ENCODE measurements at places on chromosomes 13 and 19.

DNA sequence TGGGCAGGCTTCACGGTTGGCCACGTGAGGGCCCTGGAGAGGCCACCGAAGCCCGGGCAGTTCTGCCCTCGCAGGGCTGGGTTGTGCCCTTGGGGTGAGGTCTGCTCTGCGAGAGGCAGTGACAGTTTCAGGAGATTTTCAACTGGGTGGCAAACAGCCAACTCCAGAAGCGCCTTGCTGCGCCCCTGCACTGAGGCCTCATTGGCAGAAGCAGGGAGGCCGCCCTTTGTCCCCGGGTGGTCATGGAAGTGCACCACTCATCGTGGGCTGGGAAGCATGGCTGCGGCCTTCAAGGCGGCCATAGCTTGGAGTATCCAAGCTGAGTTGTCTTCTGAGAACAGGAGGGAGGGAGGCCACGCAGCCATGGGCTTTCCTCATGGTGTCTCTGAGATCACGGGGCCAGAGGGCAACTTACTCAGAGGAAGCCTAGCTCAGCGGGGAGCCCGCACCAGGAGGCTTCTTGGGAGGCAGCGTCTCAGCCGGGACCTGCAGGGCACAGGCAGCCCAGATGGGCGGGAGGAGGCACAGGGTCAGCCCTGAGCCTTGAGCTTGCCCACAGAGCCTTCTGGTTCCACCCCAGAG lies 14.8 kb downstream of the PLEKHJ1 start:
- peak; percentile 6 for DNase-seq

DNA sequence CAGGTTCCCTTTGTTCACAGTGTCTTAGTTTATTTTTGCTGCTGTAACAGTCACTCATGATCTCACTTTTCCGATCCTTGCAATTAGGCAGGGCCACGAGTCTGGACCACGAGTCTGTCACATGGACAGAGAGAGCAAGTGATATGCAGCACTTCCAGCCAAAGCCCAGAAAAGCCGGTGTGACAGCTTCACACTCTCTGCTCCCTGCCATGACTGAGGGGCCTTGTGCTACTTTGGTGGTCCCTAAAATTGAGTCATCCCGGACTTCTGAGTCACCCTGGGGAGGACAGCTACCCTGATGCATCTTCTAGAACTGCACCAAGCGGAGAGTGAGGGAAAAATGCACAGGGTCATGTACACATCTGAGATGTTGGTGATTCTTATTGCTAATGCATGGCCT lies 179.6 kb downstream of the EFNB2 start:
- DNase-seq = no peak

- no peak for DNase-seq
Observed at GRCh38 chr19:5291588-5292193, 48.9 kb downstream of the PTPRS start.

GRCh38 chr13:101767131-101767530 lies 314.7 kb downstream of the ITGBL1 start:
- DNase-seq = no peak

- no peak for DNase-seq
Observed at GRCh38 chr19:46461537-46461936, 9.8 kb downstream of the PNMA8A start.

- DNase-seq = no peak
Observed at GRCh38 chr19:42206871-42207755, 10.4 kb downstream of the DEDD2 start.

DNA sequence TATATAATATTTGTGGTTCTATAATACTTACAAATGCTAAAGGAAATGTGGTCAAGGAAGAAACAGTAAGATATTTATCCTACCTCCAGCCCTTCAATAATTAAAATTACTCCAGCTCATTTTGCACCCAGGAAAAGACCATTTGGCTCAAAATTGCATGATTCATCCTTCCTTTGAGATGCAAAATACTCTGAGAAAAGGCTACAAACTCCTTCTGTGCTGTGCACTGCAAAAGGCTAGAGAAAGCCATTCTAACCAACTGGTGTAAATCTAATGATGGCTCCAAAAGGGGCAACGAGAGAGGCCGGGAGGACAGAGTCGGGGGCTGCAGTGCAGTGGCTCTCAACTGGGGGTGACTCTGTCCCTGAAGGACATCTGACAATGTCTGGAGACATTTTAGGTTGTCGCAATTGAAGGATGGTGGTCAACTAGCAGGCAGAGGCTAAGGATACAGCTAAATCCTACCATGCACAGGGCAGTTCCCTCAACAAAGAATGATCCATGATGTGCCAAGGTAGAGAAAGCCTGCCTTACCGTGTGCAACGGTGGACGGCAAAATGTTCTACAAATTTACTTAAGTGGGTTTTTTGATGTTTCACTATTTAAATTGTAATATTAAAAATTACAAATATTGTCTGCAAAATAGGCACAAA lies 32.6 kb downstream of the SLC7A1 start:
- no peak for DNase-seq

GRCh38 chr13:113588394-113589111 lies 4.0 kb downstream of the TFDP1 start:
- DNase-seq = no peak

DNA sequence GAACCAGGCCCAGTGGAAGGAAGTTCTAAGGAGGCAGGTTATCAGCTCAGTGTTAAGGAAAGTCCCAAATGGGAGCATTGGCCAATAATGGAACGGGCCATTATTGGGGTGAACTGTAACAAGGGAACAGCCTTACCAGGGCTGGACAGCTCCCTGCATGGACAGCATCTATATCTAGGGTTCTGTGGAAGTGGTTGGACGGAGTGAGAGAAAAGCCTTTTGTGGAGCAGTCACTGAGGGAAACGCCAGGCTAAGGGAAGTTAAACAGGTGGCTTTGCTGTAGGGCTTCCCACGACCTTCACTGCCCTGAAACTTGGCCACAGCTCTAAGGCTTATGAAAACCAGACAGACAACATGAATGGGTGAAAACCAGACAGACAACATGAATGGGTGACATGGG lies 17.0 kb downstream of the POU2F2 start:
- peak; percentile 31 for DNase-seq

DNA sequence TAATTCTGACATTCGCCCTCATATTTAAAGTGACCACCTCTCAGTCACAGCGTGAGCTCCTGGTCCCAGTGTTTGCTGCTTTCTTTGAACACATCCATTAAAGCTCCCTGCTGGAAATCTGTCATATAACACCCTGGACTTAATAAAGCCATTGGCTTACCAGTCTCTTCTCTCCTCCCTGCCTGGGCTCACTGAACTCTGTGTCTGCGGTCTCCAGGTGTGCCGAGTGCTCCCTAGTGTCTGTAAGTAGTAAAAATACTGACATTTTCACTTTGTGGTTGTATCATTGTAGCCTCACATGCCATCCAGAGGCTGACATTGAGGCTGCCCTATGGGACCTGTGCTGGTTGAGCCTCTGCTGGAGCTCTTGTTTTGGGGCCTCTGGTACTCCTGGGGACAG lies 2.6 kb upstream of the PSG11 start:
- DNase-seq = no peak

GRCh38 chr19:50713556-50714236 lies 5.9 kb downstream of the SHANK1 start:
- DNase-seq = no peak

GRCh38 chr13:50401721-50402465 lies 386.6 kb downstream of the KCNRG start:
- DNase-seq = no peak

DNA sequence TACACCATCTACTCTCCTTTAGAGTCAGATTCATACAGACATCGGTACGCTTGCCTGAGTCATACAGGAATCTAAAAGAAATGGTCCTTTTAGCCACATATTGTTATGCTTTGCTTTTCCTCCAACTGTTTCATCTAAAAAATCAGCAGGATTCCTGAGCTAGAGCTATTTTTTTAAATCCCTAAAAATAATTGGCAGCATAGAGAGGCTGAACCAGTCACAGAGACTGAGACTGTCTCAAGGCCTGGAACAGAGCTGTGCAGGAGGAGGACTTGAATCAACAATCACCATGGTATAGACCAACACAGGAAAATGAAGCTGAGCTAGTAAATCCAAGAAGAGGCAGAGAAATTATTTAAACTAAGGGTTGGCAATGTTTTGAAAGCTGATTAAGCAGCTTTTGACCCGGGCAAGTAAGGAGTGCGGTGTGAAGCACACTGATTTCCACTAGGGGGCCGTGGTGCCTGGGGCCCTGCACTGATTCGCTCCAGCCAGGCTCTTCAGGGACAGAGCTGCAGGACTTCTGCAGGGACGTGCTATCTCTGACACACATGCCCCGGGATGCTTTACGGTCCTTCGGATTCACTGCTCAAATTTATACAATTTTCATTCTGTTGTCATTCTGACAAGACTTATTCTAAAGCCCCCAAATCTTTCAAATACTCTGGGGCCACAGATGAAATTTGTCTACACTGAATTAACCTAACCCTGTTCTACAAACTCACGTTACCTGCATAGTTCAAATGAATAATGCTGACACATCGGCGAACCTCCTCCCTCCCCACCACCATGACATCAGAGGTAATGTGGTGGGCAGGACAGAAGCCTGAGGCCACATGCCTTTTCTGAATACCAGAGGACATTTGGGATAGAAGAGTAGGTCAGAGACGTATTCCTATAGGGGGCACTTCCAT lies 87.6 kb upstream of the SLC15A1 start:
- peak; percentile 70 for DNase-seq

DNA sequence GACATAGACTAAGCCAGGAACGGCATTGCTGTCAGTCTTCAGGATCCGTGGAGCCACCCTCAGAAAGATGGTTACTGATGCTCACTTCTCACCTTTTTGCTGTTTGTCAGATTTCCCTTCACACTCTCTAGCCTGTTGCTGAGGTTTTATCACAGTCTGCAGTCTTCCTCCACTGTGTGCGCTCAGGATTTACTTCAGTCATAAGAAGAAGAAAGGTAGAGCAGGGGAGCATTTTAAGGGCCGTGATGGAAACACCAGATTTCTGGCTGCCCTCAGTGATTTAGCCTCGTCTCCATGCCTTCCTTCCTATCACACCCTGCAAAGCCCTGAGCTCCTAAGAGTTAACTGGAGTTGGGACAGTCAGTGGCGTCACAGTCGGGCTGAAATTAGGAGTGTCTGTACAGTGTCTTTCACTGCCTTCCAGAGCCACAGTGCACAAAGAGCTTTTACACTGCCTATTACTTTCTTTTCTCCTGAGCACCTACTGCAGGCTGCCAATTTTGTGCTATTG lies 60.0 kb upstream of the GPR183 start:
- no peak for DNase-seq

DNA sequence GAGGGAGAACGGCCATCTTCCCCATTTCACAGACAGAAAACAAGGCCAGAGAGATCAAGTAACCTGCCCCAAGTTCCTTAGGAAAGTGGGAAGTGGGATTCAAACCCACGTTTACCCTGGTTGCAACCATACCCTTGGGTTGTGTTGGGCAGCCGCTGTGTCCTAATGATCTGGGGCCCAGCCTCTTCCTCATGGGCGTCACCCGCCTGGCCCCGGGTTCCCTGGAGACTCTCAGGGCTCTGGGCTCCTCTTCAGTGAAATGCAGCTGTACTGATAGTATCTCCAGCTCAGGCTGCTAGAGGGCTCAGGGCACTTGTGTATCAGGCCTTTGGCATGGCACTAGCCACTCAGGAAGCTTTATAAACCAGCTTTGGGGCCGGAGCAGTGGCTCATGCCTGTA lies 9.8 kb downstream of the TMED1 start:
- DNase-seq = no peak

DNA sequence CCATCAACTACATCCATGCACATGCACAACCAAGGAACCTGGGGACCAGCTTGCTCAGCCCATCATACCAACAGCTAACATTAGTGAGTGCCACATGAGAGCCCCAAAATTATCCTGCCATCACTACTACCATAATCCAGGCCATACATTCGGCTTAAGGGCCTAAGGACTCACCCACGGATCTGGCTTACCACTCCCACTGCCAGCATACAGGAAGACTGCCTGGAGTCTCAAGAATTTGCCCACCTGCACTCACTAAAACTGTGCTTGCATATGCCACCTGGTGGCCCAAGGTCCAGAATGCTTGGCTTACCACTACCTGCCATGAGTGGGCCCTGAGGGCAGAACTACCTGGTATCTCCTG lies 1562.9 kb upstream of the PRR20A start:
- no peak for DNase-seq

DNA sequence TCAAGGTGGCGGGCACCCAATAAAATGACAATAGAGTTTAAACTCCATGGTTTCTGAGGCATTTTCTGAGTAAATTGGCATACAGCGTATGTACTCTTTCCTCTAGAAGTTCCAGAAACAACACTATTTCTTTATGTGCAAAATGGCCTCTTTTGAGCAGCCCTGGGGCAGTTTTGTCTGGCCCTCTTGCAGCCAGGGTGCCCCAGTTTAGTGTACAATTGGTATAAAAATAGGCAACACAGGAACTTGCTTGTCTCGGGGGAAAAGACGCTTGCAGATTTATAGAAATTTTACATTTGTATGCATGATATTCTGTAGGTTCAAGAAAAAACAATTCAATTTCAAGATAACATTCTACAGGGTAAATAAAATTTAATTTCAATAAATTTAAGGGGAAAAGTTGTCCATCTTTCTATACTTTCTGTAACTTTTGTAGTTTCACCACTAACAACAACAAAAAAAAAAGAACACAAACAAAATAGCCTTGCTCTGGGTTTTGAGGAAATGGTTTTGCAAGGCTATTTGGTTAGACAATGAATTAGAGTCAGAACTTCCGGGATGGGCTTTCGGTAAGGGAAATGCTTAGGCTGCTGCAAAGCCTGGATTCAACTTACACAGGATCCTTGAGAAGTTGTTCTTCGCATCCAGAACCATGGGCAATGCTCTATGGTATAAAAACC lies 45.3 kb downstream of the LRCH1 start:
- no peak for DNase-seq

GRCh38 chr19:14476673-14477401 lies 1.7 kb upstream of the PTGER1 start:
- no peak for DNase-seq

- no peak for DNase-seq
Observed at GRCh38 chr13:26957182-26957581, 196.6 kb upstream of the GPR12 start.

DNA sequence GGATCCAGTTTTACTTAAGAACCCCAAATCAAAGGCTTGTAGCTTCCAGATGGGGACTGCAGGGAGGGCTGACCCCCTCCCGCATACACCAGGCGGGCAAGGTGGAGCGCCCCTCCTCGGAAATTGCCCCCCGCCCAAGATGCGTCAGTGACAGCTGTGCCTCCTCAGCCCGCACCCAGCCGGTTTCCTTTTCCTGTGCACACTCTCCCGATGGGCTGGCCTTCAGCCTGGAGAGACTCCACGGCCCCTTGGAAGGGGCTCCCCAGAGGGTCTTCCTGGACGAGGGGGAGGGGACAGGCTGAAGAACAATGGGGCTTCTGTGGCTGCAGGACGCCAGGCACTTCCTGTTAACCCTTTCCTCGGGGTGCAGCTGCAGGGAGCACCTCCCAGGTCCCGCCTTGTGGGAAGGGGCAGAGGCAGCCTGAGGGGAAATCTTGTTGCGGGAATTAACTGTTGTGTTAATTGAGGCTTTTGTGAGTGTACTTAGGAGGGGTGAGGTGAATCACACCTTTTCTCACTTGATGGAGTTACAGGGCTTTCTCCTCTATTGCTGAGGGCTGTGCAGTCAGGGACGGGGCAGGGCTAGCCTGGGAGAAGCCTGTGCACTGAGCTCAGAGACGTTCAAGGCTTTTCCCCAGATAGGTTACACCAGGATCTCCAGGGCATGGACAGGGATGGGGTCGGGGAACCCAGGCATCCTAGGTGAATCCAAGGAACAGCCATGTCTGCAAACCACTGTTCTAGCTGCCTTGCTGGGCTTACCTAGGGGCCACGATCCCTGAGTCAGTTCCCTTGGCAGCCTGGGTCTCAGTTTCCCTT lies 14.3 kb downstream of the IER2 start:
- DNase-seq = peak; percentile 89
